Activated CD8-positive, alpha-beta memory T cell treated with anti-CD3 and anti-CD28 coated beads, Interleukin-2, amount 10 ng/mL, durations not matched to agents 7 days and 5 days (primary cell): ENCODE measurements at places on chromosomes 5 and 9.

DNA sequence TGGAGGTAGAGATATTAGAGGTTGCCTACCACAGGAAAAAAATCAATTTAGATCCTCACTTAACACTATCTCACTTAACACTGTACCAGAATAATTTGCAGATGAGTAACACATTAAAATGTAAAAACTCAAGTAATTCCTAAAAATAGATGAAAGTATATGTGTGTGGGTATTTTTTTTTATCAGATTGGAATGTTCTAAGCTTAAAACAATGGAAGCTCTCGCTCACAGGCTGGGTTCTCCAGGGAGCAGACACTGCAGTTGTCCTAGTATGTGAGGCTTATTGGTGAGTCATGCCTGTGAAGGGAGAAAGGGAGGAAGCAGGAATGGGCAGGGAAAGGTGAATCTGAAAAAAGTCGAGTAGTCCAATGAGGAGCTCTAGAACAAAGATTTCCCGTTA, 181.3 kb upstream of the ZNF608 start:
- no peak for DNase-seq

DNA sequence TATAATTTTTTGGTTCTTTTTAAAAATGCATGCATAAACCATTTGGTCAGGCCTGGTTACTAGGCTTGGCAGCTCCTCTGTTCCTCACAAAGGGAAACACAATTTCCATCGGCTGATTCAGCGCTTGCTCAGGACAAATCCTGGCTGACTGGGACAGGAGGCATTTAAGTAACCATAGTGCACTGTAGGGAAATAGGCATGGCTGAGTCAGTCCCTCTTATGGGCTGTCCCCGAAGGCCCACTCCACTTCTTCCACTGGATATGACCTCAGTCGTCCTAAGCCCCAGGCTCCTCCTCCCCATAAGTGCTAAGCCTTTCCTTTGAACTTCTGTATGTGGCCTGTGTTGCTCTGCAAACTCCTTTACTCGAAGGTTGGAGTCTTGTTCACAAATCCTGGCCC, 71.2 kb upstream of the GLIS3 start:
- no peak for DNase-seq

DNA sequence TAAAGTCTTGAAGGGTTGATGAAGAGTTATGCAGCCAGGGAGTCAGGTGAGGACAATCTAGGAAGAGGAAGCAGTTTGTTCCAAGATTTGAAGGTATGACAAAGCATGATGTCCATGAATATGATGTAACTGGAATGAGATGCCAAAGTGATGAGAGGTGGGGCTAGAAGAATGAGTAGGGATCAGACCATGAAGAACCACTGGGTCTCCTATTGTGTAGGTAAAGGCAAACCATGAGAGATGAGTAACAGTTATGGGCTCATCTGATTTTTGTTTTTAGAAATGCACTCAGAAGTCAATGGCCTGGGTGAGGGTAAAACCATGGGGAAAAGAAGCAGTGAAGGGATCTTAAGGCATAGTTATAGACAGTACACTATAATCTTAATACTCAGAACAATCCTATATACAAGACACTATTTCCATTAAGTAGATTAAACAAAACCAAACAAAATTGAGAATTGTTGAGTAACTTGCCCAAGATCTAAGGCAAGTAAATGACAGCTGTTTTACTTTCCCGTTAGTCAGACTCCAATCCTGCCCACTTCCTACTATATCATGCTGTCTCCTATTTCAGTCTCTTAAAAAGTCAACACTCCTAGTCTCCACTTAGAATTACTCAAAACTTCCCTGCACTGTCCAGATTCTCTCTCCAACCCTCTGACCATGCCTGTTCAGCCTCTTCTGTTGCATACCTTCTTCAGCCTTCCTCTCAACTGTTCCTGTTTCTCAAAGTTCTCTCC, 393.8 kb upstream of the MEF2C start:
- no peak for DNase-seq

- DNase-seq, result no peak
Observed at GRCh38 chr5:160957312-160957861, 105.4 kb upstream of the ATP10B start.

GRCh38 chr5:180201051-180201987, 7.7 kb downstream of the RASGEF1C start:
- no peak for DNase-seq

GRCh38 chr9:28628031-28628430, 1054.8 kb upstream of the C9orf72 start:
- DNase-seq, result no peak

DNA sequence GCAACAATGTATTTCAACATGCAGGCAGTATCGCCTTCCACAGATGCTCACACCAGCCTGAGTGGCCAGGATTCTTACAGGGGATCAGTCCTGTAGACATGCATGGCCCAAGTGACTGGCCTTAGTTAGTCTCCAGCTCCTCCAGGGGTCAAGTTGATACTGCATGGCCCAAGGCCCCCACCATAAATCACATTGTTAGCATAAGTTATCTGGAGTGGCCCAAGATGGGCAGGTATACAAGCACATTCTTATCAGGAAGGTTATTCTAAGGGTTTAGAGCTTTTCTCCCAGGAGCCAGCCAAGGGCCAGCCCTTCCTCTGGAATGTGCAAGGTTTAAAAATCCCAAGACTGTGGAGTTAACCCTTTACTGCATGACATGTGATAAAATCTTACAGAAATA, 230.9 kb upstream of the NFIL3 start:
- DNase-seq, result no peak

DNA sequence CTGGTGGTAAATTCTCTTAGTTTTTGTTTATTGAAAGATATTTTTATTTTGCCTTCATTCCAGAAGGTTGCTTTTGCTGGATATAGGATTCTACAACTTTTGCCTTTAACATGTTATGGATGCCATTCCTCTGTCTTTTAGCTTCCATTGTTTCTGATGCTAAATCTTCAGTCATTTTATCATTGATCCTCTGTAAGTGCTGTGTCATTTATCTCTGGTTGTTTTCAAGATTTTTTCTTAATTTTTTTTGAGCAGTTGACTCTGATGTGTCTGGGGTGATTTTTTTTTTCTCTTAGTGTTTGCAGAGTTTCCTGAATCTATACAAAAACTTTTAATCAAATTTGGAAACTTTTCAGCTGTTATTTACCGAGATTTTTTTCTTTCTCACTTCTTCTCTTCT, 6.4 kb downstream of the CARD6 start:
- DNase-seq, result no peak

GRCh38 chr5:51185850-51186329, 197.4 kb upstream of the ISL1 start:
- DNase-seq, result no peak

DNA sequence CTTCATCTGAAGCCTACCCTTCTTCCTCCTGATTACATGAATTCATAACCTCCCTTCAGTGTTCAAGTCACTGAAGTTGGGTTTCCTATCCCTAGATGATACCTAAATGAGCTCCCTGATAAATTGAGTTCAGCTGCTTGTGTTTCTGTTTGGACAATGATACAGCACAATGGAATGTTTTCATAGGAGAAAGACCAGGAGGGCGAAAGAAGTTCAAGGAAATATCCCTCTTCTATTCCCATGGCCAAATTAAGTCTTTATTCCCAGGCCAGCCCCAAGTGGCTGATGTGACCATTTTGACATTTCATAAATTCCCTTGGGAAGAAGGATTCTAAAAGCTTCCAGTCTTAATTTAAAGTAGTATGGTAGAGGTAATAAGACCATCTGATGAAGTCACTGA, 555.8 kb upstream of the CLINT1 start:
- DNase-seq, result no peak

DNA sequence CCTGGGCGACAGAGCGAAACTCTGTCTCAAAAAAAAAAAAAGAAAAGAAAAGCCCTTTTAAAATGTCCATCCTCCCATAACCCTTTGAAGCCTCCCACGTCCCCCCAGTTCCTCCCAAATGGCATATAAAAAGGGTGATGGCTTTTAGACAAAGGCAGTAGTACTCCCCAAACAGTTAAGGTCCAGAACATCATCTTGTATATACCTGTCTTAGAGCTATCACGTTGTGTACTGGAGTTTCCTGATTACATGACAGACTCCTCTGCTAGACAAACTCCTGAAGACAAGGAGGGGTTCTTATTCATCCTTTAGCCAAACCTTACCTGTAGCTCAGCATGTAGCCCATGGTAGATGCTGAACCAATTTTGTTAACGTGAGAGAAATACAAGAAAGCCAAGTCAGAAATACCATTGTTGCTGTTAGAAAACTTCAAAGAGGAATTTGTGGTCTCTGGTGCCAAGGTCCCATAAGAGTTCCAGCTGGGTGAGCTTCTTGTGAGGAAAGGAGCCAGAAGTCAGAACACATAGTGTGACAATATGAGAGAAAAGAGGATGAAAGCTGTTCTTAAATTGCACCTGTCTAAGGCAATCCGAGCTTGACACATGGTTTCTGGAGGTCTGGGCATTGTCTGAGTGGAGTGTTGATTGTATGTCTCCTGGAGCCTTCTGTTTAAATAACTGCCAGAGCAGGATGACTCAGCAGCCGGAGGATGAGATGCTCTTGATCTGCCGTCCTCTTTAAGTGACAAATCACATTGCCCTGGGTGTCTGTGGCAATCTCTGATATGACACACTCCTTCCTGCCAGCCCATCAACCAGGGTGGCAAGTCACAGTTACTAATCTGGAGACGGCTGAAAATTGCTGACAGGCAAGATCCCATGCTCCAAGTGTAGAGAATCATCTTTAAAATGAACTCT, 69.1 kb downstream of the ARRDC3 start:
- DNase-seq, result peak; percentile 93
